Occipital lobe (tissue), 3 donors: ENCODE measurements at places on chromosomes 5 and 9. TPM values are rescaled to one million over a fixed set of nuclear protein-coding genes. Genes with fewer than 3 reads are reported as not detected.

Gene ENHO
- total RNA-seq = 37.6 TPM

Gene CAMK4
- total RNA-seq = 130 TPM

Gene PCDHB13
- 9.2 TPM for total RNA-seq

Gene PRRX2
- total RNA-seq = 0.16 TPM

Gene CYLC2
- total RNA-seq = not detected

Gene FANCG
- 31.7 TPM for total RNA-seq

Gene GLRA1
- total RNA-seq = 0.16 TPM

DNA sequence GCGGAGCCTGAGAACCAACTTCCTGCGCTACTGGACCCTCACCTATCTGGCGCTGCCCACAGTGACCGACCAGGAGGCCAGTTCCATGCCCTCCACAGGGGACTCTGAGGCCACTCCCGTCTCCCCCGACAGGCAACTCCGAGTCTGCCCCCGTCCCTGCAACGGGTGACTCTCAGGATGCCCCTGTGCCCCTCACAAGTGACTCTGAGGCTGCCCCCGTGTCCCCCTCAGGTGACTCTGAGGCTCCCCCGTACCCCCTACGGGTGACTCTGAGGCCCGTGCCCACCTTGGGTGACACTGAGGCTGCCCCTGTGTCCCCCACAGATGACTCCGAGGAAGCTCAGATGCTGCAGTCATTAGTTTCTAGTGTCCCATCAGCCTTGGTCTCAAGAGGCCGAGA, 25.1 kb downstream of the CEL start:
- DNase-seq = no peak

GRCh38 chr9:4743131-4743875, 2.3 kb upstream of the AK3 start:
- DNase-seq = no peak

GRCh38 chr5:177610131-177610769, 10.3 kb downstream of the B4GALT7 start:
- no peak for DNase-seq

- DNase-seq = no peak
Measured at GRCh38 chr9:112887381-112887780, 3.3 kb downstream of the SLC46A2 start.

- DNase-seq = no peak
Measured at GRCh38 chr5:150303660-150304386, 1.1 kb upstream of the ARSI start.

GRCh38 chr5:75948438-75948837, 134.7 kb upstream of the SV2C start:
- DNase-seq = no peak

DNA sequence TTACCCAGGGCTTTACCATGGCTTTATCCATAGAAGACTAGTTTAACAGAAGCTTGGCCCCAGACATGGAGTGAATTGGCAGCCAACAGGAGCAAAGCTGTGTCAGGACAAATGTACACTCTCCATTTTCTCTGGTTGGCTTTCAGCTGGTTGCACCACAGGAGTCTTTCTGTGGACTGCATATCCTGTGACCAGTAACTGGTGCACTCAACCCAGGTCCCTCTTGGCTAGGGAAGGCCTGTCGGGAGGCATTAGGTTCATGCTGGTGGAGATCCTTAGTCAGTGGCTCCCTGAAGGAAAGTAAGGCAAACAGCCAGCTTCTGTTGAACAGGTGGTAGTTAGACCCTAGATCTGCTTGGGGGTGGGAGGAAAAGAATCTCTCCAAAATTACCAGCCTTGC, 146.9 kb upstream of the TLX3 start:
- DNase-seq = no peak

GRCh38 chr5:101424530-101425175, 521.6 kb upstream of the ST8SIA4 start:
- DNase-seq = no peak
